ENCODE measurements at places on chromosomes 3 and 15.

DNA sequence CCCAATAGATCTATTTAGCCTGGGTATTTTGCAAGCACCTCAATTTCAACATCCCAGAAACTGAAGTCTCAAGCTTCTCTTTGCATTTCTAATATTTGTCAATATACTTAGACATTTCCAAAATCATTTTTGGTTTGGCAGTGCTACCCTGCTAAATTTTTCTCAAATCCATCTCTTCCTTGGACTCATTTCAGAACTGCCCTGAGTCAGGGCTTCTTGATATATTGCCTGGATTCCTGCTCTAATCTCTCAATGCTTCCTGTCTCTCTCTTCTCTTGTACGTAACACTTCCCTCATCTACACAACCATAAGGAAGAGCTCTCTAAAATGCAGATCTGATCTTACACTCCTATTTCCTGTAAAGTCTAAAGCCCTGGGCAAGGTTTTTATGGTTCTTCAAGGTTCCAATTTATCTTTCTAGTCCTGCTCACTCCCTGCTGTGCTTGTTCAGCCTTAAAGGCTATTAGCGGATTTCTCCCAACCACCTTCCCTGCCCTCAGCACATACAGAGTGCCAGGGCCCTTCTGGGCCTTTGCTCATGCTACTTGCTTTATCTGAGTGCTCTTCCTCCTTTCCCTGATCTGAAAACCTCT lies 53.0 kb upstream of the MME start:
- no peak for DNase-seq

DNA sequence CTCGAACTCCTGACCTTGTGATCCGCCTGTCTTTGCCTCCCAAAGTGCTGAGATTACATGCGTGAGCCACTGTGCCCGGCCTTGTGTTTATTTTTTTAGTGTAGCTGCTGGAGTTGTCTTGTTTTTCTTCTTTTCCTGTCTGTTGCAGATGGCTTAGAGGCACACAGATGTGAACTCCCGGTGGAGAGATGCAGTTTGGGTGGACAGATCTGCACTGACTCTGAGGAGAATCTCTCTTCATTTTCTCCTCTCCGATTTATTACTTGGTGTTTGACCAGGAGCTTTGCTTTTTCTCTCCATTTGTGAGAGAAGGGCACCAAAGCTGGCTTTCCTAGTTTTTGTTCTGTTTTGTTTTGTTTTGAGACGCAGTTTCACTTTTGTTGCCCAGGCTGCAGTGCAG lies 62.7 kb downstream of the USP13 start:
- DNase-seq: no peak

GRCh38 chr3:126461450-126462070 lies 14.1 kb downstream of the ZXDC start:
- no peak for DNase-seq

GRCh38 chr3:19972054-19972453 lies 25.2 kb downstream of the RAB5A start:
- DNase-seq: peak; percentile 40

GRCh38 chr3:81270603-81271379 lies 490.7 kb downstream of the GBE1 start:
- no peak for DNase-seq

Data from fibroblast of skin of back (primary cell).